Stimulated activated CD4-positive, alpha-beta T cell treated with anti-CD3 and anti-CD28 coated beads, Interleukin-15, amount 100 ng/mL, for 24 hours (primary cell): ENCODE measurements at places on chromosomes 1 and 21.

DNA sequence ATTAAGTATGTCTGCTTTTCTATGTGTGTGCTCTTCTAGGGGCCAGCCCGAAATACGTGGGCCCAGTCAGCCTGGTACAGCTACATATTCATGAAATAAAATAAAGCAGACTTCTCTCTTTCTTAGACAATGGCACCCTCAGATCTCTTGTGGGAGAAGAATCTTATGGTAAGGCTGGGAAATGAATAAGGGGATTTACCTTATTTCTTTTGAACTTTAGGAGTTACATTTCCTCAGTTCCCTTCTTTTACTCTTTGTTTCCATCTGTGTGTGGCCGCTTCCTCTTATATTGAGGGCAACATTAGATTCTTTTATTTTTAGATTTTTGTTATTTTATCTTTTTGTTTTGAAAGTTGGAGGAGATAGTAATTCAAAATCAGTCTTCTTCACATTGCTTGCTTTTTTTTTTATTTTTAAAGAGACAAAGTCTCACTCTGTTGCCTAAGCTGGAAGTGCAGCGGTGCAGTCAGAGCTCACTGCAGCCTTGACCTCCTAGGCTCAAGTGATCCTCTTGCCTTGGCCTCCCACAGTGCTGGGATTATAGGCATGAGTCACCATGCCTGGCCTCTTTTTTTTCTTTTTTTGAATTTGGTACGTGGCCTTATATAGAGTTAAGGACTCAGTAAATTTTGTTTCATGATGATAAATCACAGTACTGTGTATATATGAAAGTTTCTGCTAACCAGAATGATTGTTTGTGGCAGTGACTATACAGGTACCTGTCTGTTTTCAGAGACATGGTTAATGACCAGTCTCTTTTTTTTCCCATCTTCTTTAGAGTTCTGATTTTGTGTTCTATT is 9.1 kb downstream of the LAMC1 start:
- no peak for DNase-seq

DNA sequence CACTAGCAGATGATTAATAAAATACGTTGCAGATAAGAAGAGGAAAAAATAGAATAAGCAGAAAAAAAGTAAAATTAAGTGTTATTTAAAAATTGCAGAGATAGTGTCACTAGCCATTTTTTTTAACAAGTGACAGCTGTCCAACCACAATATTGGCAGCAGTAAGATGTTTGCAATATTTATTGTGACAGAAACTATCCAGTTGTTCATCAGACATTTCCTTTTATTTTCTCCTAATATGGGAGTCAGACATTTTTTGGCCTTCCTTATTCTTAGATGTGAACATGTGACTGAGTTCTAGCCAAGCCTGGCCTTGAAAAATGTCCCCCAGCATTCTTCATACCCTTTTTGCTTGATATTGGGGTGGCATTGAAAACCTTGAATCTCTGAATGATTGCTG is 3.4 kb upstream of the SPAG17 start:
- no peak for DNase-seq

DNA sequence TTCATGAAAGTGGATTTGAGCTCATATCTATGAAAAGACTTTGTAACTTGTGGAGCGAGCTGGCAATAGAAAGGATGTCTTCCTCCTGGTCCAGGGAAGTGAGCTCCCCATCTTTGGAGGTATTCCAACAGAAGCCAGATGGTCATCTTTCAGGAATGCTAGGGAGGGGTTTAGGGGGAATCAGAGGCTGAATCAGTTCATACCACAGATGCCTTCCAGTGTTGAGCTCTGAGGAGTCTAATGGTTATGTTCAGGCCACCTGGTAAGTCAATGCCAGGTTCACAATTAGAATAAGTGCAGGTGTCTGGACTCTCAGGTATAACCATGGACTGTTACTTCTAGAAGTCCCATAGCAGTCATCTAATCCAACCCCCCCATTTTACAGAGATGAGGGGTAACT is 119.1 kb downstream of the ACTL8 start:
- no peak for DNase-seq

GRCh38 chr1:89844241-89844807 is 23.5 kb downstream of the LRRC8D start:
- DNase-seq, result peak; percentile 67

- DNase-seq, result no peak
These were observed 8.7 kb downstream of the FAM3B start for GRCh38 chr21:41325138-41325912.

DNA sequence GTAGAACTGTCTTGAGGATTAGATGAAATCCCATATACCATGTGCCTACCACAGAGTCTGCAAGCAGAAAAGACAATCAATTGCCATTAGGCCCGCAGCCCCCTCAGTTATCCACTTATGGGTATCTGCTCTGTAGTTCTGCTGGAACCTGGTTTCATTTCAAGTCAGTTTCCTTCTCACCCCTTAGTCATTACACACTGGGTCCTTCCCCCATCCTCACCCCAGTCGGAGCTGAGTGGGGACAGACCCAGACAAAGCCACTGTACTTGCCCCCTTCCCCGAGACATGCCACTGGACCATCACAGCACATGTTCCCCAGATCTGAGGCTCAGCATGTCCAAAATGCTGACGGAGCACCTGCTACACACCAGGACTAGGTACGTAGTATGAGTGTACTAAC is 21.2 kb downstream of the PGLYRP3 start:
- DNase-seq, result peak; percentile 6
